ENCODE measurements at places on chromosomes 7 and 10.

- no peak for DNase-seq
These were observed 123.7 kb downstream of the VIPR2 start for GRCh38 chr7:159020987-159021386.

DNA sequence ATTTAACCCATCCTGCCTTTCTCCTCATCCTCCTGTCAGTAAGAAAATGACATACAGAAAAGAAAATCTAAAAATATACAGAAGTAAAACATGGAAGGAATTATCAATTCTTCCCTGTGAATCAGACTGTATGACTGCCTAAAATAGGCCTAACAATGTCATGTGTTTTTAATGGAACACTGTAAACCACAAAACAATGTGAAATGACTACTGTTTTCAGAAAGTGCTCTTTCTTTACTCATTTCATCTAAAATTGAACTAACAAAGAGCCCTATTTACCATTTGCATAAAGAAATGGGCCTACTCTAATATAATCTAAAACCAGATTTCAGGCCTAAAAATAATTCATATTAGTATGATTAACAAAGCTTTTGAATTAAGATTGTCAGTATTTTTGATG, 35.7 kb downstream of the SEMA3E start:
- DNase-seq = no peak

DNA sequence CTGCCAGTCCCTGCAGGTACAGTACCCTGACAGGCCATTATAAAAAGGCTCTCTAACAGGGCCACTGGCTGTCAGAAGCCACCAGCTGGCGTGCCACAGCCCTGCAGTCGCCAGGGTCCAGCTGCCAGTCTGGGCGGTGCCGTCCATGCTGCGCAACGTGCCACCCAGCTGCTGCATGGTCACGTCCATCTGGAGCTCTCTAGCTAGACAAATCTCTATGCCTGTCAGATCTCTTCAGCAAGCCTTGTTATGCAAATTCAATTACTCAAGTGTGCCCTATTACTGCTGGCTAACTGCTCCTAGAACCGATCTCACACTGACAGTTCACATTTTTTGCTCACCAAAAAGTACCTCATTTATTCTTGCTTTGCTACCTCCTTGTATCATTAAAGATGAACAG, 75.9 kb downstream of the HIBADH start:
- DNase-seq = no peak

DNA sequence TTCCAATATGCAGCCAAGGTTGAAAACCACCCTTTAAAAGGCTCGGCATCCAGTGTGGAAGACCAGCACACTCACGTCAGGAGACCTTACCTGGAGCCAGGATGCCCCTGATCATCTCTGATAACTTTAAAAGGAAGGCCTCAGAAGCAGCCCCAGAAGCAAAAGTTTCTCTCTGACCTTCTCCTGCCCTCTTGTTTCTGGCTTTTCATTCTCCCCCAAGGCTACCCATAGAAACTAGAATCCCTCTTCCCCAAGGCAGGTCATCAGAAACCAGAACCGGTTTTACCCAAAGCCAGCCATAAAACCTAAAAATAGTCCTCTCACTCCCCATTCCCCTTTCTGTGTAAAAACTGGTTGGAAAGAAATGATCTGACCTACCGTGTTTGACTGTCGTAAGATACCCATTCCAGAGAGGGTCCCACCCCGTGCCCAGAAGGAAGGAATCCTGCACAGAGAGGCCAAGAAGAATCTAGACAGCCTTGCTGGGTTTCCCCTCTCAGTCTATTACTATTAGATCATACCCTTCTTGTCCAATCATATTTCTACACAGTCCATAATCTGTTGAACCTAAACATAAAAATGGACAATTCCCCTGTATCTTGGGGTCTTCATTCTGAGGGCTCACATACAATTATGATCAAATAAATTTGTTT, 17.5 kb upstream of the TSPAN14 start:
- no peak for DNase-seq

DNA sequence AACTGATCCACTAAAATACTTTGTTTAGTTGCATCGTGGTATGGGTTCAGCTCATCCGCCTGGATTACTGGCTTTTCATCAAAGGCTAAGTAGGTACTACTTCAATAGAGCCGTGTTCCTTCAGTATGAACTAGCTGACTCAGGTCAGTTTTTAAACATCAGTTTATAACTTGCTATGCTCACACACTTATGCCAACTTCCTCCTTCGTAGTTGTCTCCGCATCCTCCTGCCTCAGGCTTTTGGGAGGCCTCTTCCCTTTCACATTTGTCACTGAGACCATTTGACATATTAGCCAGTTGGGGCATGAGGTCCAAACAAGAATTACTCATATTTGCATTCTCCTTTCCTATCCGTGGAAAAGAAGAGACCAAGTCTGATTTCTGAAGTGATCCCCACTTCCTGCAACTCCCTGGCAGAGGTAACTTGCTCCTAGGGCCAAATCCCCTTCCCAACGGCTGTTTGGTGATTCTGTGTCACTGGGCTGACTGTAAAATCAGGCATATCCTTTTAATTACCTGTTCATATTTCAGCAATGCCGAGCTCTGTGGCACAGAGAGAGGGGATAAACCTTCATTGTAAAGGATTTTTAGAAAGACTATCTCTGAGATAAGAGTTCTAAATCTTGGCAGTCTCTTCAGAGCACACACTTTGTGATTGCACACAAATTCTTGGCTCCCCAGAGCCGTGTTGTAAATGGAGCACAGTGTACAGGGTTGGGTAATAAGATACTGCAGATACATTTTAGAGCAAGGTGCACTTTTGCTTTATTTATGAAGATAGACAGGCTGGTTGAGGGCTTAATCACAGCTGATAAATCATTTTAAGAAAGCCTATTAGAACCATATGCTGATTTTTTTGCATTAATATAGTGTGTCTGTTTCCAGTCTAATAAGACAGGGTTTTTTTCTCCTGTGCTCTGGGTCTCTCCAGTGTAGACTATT, 108.0 kb downstream of the CREB5 start:
- no peak for DNase-seq

GRCh38 chr7:43010061-43010460, 77.9 kb downstream of the MRPL32 start:
- DNase-seq = no peak

All from activated CD4-positive, alpha-beta T cell treated with anti-CD3 and anti-CD28 coated beads for 48 hours (primary cell).